ENCODE measurements at places on chromosomes 2 and 18.

- DNase-seq, result no peak
These were observed 176.8 kb upstream of the GLI2 start for GRCh38 chr2:120558847-120559246.

DNA sequence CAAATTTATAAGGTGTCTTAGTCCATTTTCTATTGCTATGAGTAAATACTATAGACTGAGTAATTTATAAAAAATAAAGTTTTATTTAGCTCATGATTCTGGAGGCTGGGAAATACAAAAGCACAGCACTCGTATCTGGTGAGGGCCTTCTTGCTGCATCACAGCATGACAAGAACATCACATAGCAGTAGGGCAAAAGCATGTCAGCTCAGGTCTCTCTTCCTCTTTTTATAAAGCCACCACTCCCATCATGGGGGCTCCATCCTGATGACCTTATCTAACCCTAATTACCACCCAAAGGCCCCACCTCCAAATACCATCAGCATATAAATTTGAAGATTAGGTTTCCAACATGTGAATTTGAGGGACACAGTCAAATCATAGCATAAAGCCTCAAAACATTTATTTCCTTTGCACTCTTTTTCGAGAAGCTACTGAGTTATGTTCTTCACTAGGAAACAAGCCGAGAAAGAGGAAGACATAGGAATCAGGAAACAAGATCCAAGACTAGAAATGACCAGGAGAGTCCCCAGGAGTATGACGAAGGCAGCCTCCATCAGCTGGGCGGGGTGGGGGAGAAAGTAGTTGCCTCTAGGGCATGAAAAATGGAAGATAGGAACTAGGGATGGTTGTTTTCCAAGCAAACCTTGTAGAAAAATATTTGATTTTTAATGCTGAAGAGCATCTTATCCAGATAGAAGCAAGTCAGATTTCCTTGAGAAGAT lies 24.1 kb upstream of the NABP1 start:
- no peak for DNase-seq

GRCh38 chr2:101295895-101296294 lies 12.6 kb downstream of the RNF149 start:
- no peak for DNase-seq

- peak; percentile 63 for DNase-seq
These were observed 32.2 kb downstream of the TMEFF2 start for GRCh38 chr2:192162392-192163042.

- DNase-seq, result no peak
These were observed 33.3 kb upstream of the NEB start for GRCh38 chr2:151767536-151767935.

DNA sequence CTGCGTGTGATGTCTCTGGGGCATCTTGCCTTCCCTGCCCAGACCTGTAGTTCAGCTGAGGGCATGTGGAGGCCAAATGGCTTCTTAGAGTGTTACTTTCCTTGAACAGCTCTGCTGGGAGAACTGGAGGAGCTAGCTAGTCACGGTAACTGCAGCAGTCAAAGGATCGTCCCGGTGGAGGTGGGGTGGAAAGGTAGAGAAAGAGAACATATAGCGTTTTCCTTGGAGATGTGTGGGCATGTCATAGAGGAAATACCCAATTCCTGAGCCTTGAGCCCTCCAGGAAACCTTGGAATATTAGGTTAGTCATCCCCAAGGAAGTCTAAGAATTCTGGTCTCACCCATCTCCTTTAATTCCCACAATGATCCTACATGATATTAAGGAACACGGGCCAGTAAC lies 33.5 kb upstream of the IL37 start:
- DNase-seq, result no peak

DNA sequence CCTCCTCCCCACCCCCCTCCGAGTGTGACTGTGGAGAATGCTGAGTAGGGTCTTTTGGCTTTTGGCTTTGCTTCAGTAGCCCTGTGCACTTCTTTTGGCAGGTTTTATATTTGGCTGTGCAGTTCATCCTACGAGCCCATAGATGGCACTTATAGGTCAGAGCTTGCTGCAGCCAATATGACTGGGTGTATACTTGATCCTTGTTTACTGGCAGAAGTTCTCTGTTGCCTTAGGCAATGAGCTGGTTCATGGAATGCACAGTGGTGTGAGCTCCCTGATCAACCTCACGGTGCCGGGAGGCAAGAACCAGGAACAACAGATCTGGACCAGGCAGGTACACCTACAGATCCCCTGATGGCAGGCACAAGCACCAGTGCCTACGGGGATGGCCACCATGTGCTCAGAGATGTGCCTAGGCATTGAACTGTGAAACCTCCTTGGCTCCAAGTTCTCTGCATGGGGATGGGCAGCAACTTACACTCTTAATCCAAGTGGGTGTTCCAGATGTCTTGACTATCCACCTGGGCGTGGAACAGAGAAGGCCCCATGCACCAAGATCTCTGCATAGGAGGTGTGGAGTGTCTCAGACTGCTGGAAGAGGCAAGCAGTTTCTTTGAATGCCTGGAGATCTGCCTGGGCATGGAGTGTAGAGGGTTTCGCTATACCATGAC lies 190.4 kb downstream of the KIAA1328 start:
- no peak for DNase-seq

DNA sequence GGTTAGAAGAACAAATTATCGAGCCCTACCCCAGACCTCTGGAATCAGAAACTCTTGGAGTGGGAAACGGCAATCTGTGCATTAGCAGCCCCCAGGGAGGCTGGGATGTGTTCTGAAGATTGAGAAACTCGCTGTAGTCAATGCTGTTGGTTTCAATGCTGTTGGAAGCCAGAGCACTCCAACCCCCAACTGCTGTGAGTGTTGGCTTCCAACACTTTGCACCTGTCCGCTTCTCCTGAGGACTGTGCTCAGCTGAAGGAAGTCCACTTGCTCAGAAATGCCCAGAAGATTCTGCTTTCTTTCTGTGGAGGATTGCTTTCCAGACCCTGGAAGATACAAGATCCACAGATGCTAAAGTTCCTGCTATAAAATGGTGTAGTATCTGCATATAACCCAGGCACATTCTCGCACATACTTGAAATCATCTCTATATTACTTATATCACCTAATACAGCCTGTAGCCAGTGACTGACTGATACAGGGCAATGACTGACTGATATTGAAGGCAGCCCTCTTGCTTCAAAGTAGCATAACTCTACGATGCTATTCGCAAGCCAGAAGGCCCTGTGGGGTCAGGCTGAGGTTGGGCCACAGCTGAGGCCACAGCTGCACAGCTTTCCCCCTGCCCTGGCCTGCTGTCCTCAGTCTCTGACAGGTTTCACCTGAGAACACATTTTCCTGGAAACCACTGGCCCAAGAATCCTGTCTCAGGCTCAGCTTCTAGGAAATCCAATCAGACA lies 757.7 kb upstream of the ID2 start:
- no peak for DNase-seq

DNA sequence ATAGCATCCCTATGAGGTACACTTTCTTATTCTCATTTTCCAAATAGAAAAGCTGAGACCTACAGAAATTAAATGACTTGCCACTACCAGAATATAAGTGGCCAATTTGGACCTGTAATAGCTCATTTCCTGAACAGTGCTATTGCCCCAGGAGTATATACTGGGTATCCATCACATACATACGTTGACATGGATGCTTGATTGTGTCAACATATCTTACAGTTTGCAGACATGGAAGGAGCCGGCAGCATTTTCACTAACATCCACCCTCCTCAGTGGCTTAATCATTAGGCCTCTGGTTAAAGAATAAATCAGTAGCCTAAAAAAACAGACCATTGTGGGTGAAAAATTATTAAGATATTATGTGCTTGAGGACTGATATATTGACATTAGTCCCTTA lies 829.3 kb downstream of the LRP1B start:
- DNase-seq, result no peak

- DNase-seq, result no peak
These were observed 77.8 kb upstream of the ZNF397 start for GRCh38 chr18:35163014-35163539.

DNA sequence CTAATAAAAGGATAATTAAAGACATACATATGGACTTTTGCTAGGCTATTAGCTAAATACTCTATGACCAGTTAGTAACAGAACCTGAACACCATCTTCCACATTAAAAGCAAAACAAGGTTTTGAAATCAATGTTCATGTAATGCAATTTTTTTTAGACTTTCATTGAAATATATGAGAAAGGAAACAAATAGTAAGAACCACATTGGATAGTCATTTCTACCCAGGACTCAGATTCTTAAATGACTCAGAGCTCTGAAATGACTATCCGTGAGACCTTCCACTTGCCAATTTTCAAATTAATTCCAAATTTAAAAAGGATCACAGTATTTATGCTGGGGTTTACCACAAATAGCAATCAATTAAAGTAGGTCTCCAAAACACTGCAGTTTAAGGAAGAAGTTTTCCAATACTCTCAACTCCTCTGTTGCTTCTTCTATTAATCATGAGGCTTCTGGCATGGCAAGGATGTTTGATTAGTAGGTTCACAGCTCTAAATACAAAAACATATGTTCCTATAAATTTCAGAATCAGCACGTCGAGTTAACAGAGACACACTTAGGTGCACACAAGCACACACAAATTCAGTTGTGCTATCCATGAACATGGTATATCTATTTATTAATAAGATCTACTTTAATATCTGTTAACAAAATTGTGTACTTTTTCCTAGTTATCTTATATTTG lies 841.0 kb downstream of the RNF144A start:
- DNase-seq, result no peak

DNA sequence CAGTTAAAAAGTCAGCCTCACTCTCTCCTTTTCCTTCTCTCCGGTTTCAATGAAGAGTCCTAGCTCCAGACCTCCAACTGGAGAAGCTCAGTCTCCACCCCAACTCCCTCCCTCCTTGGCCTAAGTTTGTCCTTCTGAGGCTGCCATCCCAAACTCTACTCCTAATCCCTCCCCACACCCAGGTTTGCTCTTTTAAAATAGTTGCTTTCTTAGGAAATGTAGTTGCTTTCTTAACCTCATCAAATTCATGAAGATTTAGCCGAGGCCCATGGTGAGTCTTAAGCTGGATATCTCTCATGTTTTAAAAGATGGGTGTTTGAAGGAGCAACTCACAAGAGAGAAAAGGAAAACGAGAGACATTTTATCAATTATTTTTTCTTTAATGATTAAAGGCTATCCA lies 937 bp upstream of the LANCL1 start:
- peak; percentile 10 for DNase-seq

DNA sequence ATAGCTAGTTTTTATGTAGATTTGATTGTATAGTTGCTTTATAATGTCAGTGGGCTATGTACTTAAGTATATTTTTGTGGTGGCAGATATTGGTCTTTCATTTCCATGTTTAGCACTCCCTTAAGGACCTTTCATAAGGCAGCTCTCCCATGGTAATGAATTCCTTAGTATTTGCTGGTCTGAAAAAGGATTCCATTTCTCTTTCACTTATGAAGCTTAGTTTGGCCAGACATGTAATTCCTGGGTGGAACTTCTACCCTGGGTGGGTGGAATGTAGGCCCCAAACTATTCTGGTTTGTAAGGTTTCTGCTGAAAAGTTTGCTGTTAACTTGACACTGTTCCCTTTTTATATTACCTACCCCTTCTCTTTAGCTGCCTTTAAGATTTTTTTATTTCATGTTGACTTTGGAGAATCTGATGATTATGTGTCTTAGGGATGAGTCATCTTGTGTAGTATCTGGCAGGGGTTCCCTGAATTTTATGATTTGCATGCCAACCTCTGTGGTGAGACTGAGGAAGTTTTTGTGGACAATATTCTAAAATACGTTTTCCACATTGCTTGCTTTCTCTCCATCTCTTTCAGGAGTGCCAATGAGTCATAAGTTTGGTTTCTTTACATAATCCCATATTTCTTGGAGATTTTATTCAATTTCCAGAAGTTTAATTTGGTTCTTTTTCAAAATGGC lies 65.4 kb upstream of the VRK2 start:
- no peak for DNase-seq

- no peak for DNase-seq
These were observed 8.7 kb downstream of the FAM178B start for GRCh38 chr2:96977631-96978195.

- no peak for DNase-seq
These were observed 27.6 kb upstream of the ZEB2 start for GRCh38 chr2:144547494-144547893.

- no peak for DNase-seq
These were observed 40.7 kb downstream of the PKP4 start for GRCh38 chr2:158497486-158497885.

DNA sequence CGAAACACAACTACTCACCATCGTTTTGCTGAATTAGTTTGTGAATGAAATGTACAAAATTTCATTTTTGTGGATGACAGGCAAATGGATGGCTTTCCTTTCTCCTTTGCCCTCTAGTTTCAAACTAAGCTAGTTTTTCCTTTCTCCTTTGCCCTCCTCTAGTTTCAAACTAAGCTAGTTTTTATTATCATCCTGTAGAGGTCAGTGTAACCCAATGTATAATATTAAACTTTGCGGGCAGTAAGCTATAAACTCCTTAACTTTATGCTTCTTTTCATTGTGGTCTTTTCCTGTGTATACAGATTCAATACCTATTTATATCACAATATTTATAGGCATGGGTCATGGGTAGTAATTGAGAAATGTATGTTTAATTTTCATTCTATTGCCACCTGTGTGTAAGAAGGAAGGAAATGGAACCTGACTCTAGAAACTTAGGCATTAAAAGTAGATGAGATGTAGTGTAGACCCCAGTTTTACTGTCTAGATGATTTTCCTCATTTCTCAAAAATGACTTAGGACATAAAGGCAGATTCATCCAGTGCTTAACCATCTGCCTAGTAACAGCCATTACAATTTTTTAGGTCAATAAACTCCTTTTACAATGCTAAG lies 58.1 kb downstream of the MAP3K19 start:
- DNase-seq, result no peak

DNA sequence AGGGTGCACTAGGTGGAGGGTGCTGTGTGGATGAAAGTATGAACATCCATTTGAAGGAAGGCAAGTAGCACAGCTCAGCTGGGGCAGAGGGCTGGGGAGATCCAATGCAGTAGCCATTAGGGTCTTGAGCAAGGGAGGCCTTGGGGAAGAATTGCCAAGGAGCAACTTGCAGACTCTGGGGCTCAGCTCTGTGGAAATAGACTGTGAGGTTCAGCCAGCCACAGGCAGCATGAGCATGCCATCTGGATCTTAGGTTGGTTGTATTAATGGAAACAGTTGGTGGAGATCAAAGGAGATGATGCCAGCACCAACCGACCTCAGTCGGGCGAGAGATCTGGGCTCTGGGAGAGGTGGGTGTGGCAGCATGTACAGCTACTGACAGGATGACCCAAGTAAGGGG lies 5.6 kb downstream of the ZAP70 start:
- peak; percentile 20 for DNase-seq
